ENCODE measurements at places on chromosomes 6 and 20.

GRCh38 chr20:53789989-53790675 is 196.5 kb upstream of the ZNF217 start:
- H3K27ac ChIP-seq: no peak overlapping the region
- H3K4me3 ChIP-seq: no peak overlapping the region
- H3K36me3 ChIP-seq: no peaks in the 10 kb centered on the region
- no peaks in the 10 kb centered on the region for H3K4me1 ChIP-seq

- H3K4me3 ChIP-seq: no peak within 1 kb of the TSS
- no peak for DNase-seq
- H3K36me3 ChIP-seq: no peaks in the 10 kb centered on the region
- H3K4me1 ChIP-seq: no peaks in the 10 kb centered on the region
- peaks cover 4% of the 10 kb centered on the region for H3K27me3 ChIP-seq
These were observed at the start of gene IP6K3 for GRCh38 chr6:33746651-33747100. Gene IP6K3, minus strand, starts transcription at chr6:33746905. Its CDS starts 11,429 bp downstream, at chr6:33735476.

DNA sequence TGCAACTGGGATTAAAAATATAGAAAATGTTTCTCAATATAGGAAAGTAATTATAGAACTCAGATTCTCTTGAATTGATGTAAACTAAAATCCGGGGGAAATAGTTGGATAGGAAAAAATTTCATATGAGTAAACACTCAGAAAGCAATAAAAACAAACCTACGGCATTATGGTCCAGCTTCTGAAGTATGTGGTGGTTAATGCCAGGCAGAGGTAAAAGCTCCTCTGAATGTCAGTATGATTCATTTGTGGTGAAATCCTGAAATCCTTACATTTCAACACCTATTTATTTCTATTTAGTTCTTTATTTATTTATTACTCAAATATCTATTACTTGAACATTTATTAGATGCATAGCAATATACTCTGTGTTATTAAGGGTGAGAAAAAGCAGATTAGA is 145.1 kb downstream of the RIMS1 start:
- no peak overlapping the region for H3K4me3 ChIP-seq
- no peaks in the 10 kb centered on the region for H3K27me3 ChIP-seq
- H3K36me3 ChIP-seq: no peaks in the 10 kb centered on the region
- DNase-seq: no peak
- no peaks in the 10 kb centered on the region for H3K4me1 ChIP-seq

- H3K4me3 ChIP-seq: peak overlapping the region; percentile 92
- H3K36me3 ChIP-seq: peaks cover 24% of the 10 kb centered on the region
- peak; percentile 58 for DNase-seq
- peaks cover 64% of the 10 kb centered on the region for H3K4me1 ChIP-seq
- H3K27me3 ChIP-seq: peaks cover 17% of the 10 kb centered on the region
These were observed 889 bp upstream of the FLOT1 start for GRCh38 chr6:30743099-30744053.

DNA sequence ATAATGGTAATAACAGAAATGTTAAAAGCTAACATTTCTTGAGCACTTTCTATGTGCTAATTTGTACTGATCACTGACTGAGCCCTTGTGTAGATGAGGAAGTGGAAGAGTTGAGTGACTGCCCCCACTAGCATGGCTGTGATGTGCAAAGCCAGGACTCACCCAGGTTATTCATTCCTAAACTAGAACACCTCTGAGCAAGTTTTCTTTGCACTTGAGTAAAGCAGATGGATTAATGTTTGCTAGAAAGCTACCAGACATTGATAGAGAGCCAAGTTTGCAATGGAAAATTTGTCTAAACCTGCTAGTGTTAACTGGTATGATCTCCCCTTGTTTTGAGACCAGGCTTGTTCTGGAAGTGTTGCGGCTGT is 467.4 kb upstream of the PLCB4 start:
- peak overlapping the region; percentile 72 for H3K27ac ChIP-seq
- H3K4me3 ChIP-seq: no peak overlapping the region
- no peak for DNase-seq
- H3K36me3 ChIP-seq: no peaks in the 10 kb centered on the region
- H3K4me1 ChIP-seq: peaks cover 28% of the 10 kb centered on the region

DNA sequence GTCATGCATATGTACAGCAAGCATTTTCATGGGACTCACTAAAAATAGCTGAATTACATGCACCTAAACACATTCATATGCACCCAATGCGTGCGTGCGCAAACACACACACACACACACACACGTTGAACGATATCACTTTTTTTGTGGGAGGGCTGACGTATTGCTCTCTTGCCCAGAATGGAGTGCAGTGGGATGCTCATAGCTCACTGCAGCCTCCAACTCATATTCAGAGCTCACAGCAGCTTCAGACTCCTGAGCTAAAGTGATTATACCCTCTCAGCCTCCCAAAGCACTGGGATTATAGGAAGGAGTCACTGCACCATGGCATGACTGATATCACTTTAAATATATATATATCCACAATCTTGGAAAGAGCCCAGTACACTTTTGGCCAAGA is 620.4 kb upstream of the MANEA start:
- H3K4me3 ChIP-seq: no peak overlapping the region

GRCh38 chr20:4685923-4686221 is 35.8 kb upstream of the PRND start:
- H3K4me3 ChIP-seq: peak overlapping the region; percentile 78
- H3K36me3 ChIP-seq: no peaks in the 10 kb centered on the region
- no peak for DNase-seq
- H3K4me1 ChIP-seq: peaks cover 16% of the 10 kb centered on the region
- H3K27ac ChIP-seq: 0 out of 2 replicates have a peak overlapping the region, but pooled peaks have one; percentile 28

DNA sequence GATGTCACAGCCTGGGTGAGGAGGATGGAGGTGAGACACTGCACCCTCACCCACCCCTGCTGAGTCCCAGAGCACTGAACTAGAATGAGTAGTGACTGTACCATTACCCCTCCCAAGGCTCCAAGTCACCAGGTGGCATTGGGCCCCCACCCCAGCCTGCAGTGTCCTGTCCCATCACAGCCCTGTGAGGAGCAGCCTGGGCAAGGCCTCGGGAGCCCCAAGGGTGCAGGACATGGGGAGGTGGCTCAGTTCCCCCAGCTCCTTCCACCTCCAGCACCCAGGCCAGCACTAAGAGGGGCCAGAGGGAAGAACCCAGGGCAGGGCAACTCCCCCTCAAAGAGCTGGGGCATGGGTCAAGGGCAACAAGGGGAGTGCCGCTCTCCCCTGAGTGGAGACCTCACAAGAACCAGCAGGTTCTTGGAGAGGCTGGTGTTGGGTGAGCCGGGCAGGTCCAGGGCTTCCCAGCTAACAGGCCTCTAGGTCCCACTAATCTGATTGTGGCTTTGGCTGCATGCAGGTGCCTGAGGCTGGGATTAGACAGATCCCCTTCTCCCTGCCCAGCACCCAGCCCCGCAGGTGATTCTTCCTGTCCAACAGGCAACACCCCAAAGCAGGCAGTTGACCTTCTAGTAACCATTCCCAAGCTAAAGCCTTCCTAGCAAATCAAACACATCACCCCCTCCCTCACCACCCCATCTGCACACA is 2.6 kb downstream of the CST4 start:
- H3K36me3 ChIP-seq: no peaks in the 10 kb centered on the region
- H3K4me3 ChIP-seq: no peak overlapping the region
- no peaks in the 10 kb centered on the region for H3K4me1 ChIP-seq
- no peak overlapping the region for H3K27ac ChIP-seq
- DNase-seq: no peak

- H3K4me3 ChIP-seq: no peak overlapping the region
- peaks cover 9% of the 10 kb centered on the region for H3K36me3 ChIP-seq
- H3K4me1 ChIP-seq: no peaks in the 10 kb centered on the region
- no peak overlapping the region for H3K27ac ChIP-seq
These were observed 56.5 kb downstream of the SHLD1 start for GRCh38 chr20:5806457-5807263.

DNA sequence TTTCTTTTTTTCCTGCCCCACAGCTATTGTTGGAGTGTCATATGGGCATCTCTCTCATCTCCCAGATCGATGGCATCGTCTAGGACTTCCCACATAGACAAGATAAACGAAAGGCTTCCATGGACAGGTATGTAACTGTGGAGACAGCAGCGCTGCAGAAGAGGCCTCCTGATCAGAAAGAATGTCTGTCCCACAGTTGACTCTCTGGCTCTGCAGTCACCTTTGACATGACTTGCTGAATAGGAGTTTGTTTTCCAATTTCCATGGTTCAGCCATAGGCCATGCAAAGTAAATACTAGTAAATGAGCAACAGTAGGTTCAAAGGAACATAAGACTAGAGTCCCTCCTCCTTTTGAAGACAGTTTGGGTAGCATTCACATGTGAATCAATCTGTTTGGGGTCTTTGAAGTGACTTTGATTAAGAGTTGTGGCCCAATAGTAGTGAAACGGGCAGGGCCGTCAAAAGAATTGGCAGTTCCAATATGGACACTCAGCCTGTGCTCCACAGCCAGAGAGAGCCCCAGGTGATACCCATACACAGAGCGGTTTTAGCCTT is 134.7 kb upstream of the IFNGR1 start:
- H3K4me3 ChIP-seq: no peak overlapping the region
- no peaks in the 10 kb centered on the region for H3K27me3 ChIP-seq
- DNase-seq: no peak
- H3K4me1 ChIP-seq: peaks cover 11% of the 10 kb centered on the region

GRCh38 chr6:129211626-129212025 is 328.7 kb downstream of the LAMA2 start:
- H3K27ac ChIP-seq: no peak overlapping the region
- no peak for DNase-seq
- H3K4me1 ChIP-seq: no peaks in the 10 kb centered on the region
- no peak overlapping the region for H3K4me3 ChIP-seq

DNA sequence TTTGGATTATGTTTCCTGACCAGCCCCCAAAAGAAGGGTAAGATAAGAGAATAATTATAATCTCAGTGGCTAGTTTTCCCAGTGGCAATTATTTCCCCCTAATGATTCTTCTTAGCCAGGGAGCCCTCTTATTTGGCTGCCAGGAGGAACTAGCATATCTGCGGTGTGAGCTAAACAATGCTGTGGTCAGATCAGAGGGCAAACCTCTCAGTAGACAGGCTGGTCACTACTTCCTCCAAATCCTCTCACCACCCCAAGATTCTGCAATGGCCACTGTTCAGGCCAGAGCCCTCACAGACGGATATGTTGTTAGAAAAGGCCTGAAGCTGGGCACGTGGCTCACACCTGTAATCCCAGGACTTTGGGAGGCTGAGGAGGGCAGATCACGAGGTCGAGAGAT is 273.4 kb upstream of the SASH1 start:
- H3K27me3 ChIP-seq: no peaks in the 10 kb centered on the region
- no peaks in the 10 kb centered on the region for H3K36me3 ChIP-seq
- H3K27ac ChIP-seq: no peak overlapping the region
- no peak for DNase-seq
- no peak overlapping the region for H3K4me3 ChIP-seq

DNA sequence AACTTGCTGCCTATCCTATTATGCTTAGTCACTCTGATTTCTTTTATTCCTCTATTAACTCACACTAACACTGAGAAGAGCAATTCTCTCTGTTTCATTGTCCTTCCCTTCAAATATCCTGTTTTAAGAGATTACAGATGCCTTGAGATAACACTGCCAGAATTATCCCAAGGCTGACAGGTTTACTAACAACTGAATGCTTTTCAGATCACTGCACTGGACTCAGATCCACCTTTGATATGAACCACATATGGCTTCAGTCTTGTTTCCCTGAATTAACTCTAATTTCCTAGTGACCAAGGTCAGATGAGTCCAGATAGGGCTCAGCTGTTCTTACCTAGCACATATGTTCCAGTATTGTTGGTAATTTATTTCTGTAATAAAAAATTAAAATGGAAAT is 633.1 kb downstream of the GRIK2 start:
- H3K36me3 ChIP-seq: no peaks in the 10 kb centered on the region
- no peaks in the 10 kb centered on the region for H3K27me3 ChIP-seq
- H3K4me1 ChIP-seq: no peaks in the 10 kb centered on the region
- no peak overlapping the region for H3K4me3 ChIP-seq

Measured in DND-41 (cell line).